Renal pelvis (tissue), 12 donors: ENCODE measurements at places on chromosomes 6 and 20. TPM values are rescaled to one million over a fixed set of nuclear protein-coding genes. Genes with fewer than 3 reads are reported as not detected.

- peak; percentile 10 for DNase-seq
Observed at GRCh38 chr20:35568645-35569044, 26.8 kb downstream of the ERGIC3 start.

RAB44 gene
- 0.04 TPM for polyA plus RNA-seq

KCNK16 gene
- not detected for polyA plus RNA-seq

LTV1 gene
- polyA plus RNA-seq: 38.3 TPM

WFDC13 gene
- not detected for polyA plus RNA-seq
